ENCODE measurements at places on chromosomes 4 and X.

- DNase-seq = no peak
These were observed 99.5 kb upstream of the MYOZ2 start for GRCh38 chr4:119035951-119036737.

DNA sequence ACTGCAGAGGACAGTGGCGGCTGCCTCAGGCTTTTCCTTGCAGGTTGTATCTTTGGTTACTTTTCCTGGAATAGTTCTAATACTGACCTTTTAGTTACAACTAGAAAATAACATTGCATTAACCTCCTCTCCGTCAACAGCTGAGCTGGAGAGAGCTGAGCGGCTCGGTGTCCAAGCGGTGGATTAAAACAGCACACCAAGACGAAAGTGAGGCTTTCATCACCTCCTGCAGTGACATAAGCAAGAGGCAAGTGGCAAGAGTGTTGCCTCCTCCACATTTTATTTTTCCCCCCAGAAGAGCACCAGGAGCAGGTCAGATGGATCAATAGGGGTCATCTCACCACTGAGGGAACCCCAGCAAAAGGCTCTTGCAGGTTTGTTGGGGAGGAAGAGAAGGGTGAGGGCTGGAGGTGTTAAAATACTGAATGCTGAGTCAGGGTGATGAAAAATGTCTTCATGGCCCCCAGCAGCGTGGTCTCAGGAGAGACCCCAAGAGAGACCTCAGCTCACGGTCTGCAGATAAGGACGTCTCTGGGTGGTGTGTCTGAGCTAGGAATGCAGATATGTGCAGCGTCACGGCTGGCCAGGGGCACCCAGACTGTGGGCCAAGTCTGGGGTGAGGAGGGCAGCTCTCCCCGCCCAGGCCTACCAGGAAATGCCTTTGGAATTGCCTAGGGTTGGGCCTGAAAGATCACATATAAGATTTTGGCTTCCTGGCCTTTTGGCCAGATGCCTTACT is 50.3 kb downstream of the CASP3 start:
- no peak for DNase-seq

DNA sequence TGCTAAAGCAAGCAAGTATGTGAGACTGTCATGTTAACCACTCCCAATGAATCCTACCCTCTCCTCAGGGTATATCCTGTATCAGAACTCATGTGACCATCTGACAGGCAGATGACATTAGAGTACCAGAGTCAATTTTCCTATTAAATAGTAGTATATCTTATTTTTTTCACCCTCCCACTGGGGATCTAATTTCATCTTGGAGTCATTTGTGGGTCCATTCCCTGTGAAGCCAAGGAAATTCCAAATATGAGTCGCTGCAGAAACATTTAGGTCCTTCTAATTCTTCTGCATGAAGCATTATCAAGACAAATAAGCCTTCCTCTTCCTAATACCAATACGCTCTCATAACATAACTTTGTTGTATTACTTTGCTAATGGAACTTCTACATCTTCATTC is 52.2 kb upstream of the BLTP1 start:
- DNase-seq = no peak

- no peak for DNase-seq
These were observed 20.4 kb downstream of the SPCS3 start for GRCh38 chr4:176339936-176340761.

DNA sequence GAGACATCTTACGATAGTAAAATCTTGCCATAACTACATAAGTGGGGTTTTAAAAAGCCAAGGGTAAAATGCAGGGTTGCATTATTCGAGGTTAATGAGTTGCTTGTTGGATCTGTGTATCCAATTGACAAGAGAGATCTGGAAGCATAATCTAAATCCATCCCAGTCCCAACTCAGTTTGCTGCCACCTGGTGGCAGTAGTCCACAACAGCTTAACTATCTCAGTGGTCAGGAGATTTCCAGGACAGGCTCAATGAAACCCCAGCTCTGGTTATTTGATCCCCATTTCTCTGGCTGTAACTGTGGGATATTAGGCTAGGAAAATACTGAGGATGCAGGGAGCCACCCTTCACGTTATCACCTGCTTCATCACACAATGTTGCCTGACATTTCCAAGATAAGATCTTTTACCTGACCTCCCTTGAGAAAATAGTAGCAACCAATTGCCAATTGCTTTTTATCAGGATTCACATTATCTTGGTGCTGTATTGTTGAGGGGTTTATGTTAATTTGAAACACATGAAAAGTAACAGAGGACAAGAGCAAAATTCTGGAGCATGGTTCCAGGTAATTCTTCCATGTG is 88.2 kb upstream of the TNIP3 start:
- peak; percentile 72 for DNase-seq

DNA sequence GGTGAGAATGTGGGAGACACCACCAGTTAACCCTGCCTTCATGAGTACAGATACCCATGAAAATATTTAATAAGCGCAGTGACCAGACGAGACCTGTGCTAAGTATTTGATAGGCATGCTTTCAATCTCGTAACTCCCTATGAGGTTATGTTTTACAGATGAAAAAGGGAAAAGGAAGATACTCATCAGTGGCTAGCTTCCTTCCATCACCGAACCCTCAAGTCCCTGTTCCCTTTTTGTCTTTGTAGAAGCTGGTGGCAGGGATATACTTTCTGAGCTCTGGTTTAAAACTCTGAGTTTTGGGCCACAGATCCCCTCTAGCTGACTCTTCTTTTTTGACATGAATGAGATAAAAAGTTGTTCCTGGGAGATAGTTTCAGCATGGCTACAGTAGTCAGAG is 26.3 kb downstream of the AFF1 start:
- no peak for DNase-seq

GRCh38 chr4:38665551-38666411 is 1.8 kb downstream of the KLF3 start:
- no peak for DNase-seq

GRCh38 chr4:169841776-169842175 is 84.0 kb upstream of the HPF1 start:
- DNase-seq = no peak

DNA sequence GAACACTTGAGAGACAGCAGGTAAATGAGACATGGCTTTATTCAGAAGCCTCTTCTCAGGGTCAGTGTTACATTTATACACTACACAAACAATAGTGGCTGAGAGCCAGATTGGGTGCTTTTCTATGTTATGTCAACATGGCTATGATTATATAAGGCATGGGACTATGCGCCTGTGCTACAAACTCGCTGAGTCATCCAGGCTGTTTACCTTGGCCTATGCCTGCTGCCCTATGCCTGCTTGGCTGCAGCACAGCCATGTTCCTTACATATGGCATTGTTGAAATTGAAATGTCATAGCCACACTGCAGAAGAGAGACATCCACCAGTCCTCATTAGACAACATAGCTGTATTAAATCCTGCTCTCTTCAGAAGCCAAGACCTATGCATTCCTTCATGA is 236.3 kb upstream of the NWD2 start:
- DNase-seq = no peak

DNA sequence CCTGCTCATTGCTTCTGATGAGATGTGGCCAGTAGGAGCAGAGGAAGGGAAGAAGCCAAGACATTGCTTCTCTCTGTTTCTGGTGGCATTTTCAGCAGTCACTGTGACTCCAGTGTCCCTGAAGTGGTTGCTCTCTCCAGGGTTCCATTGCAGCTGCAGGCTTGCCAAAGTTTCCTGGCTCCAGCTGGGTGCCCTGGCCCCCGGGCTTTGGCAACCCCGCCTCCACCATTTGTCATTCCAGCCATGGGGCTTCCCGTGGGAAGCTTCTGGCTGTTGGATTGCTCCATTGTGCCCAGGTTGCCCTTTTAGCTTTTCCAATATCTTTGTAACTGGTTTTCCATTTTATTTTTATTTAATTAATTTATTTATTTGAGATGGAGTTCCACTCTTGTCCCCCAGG is 12.7 kb downstream of the FGFBP1 start:
- no peak for DNase-seq

GRCh38 chr4:94244087-94244828 is 36.6 kb downstream of the SMARCAD1 start:
- no peak for DNase-seq

GRCh38 chr4:16083241-16084191 is at the start of gene PROM1:
Gene PROM1, minus strand, starts transcription at chr4:16084023. Its CDS starts 8,117 bp downstream, at chr4:16075906.
- DNase-seq = peak; percentile 77

- DNase-seq = no peak
These were observed 6.9 kb downstream of the CXCL10 start for GRCh38 chr4:76016393-76016792.

- no peak for DNase-seq
These were observed 260.2 kb upstream of the CPEB2 start for GRCh38 chr4:14742054-14742453.

- no peak for DNase-seq
These were observed 4.5 kb upstream of the CXCL9 start for GRCh38 chr4:76011700-76012387.

DNA sequence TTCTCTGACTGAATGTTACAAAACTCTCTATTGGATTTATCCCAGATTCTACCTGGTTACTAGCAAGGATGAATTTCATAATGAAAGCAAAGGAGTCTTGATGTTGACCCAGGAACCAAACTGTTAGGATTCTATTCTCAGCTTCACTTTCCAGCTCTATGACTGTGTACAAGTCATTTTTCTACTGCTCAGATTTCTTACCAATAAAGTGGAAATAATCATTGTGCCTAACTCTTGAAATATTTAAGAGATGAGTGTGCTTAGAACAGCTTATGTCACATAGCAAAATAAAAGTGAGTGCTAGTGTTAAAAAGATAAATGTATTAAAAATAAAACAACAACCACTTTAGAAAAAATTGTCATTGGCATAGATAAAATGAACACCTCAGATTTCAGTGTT is 45.6 kb downstream of the EPHA5 start:
- no peak for DNase-seq

- DNase-seq = no peak
These were observed 28.9 kb downstream of the PDK3 start for GRCh38 chrX:24493740-24494581.

All from nephron progenitor cell (in vitro differentiated cells).